ENCODE measurements at places on chromosomes 5 and 9.

- DNase-seq, result no peak
Measured at GRCh38 chr9:136979769-136980587, 2.7 kb downstream of the PTGDS start.

GRCh38 chr5:117803533-117803932, 1184.8 kb downstream of the DTWD2 start:
- DNase-seq, result no peak

GRCh38 chr5:44565360-44565759, 176.1 kb upstream of the FGF10 start:
- DNase-seq, result no peak

DNA sequence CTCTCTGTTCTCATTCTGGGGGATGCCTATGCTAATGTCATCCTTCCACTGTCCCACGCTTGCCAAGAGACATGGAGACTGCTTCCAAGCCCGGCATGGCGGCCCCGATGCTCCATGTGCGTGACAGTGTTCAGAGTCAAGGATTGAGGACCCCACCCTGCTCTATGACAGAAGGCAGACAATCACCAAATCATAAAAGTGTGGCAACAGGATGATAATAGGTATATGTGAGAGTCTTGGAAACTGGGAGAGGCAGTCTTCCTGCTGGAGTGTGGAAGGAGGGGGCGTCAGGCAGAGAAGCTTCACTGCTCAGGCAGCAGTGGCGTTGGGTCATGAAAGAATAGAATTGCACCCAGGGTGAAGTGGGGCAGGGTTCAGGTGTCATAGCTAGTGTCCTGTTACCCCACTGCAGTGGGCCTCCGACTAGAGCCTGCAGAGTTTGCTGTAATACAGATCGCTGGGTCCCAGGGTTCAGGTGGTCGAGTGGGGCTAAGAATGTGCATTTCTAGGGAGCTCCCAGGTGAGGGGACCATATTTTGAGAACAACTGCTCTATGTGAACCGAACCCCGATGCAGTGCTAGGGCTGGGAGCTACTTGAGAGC, 12.5 kb upstream of the GADD45G start:
- no peak for DNase-seq

- peak; percentile 17 for DNase-seq
Measured at GRCh38 chr5:160159991-160160792, 40.9 kb upstream of the PWWP2A start.

GRCh38 chr5:40312205-40312604, 367.5 kb upstream of the PTGER4 start:
- DNase-seq, result no peak

DNA sequence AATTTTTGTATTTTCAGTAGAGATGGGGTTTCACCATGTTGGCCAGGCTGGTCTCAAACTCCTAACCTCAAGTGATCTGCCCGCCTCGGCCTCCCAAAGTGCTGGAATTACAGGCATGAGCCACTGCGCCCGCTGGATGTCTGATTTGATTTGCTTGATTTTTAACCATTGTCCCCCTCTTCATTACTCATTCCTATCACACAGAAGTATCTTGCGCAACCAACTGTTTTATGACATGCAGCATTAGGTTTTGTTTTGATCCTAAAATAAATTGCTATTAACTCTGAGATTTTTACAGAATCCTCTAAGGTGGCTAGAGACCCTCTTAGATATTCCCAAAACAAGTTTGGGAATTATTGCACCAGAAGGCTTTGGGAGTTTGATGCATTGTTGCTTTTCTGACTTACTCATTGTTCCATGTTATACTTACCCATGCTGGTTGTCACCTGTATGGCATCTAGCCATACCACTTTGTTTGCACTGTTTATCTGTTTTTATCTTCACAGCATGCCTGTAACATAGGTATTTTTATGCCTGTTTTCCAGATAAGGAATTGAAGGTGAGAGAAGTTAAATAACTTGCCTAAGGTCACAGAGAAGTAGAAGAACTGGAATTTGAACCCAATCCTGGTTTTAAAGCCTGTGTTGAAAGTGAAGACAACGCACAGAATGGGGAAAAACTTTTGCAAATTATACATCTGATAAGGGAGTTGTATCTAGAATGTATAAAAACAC, 35.9 kb upstream of the PWWP2A start:
- DNase-seq, result no peak

GRCh38 chr5:148805326-148806290, 20.8 kb upstream of the ADRB2 start:
- no peak for DNase-seq

DNA sequence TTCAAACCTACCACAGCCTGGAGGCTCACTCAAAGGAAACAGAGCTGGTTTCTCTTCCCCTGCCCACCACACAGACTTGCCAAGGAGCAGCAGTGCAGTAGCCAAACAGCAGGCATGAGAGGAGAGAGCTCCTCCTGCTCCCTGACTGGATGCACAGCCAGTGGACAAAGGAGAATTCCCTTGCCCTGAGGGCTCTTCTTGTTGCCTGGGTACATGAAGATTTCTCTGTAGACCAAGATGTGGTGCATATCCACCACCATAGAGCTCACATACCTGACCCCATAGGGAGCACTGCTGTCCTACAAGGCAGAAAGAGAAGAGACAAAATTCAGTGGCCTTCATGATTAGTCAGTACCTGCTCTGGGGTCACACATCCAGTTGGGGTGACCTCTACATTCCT, 56.3 kb upstream of the SPATA31E1 start:
- DNase-seq, result no peak

DNA sequence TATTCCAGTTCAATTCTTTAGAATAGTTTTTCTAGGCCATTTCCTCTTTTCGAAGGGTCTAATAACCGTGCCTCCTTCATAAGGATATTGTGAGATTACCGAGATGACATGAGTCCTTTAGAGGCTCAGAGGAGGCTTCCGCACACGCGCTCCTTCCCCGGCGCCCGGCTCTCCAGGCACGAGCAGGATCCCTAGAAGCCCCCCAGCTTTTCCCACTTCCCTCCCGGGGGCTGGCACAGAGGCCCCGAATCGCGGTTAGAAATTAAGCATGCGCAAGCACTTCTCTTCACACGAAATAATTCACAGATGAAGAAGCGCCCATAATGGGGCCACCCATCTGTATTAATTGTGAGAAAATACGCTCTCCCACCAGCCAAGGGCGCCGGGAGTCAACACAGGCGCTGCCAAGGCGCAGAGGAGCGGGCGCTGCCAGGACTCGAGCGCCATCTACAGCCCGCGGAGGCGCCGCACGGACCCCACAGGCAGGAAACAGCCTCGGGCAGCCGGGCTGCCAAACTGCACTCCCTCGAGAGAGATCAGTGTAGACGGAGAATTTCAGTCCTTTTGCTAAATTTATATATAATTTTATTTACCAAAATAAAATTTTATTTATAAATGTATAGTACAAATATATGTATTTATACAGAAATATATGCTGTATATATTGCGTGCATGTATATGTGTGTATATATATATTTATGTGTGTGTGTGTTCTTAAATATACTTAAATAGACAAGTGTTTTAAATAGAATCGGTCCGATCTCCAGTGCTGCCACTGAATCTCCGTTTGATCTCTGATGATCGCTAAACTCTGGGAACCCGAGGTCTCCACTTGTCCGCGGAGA, 258.1 kb upstream of the NFIL3 start:
- no peak for DNase-seq

Data from NCI-H1105 treated with DMSO at 0.1 percent for 48 hours (cell line).